Diencephalon (tissue), 1 donor: ENCODE measurements at places on chromosomes 1 and 21. TPM values are rescaled to one million over a fixed set of nuclear protein-coding genes. Genes with fewer than 3 reads are reported as not detected.

GSTM1 gene
- 15.0 TPM for total RNA-seq

ANGPTL1 gene
- 1.8 TPM for total RNA-seq

CA6 gene
- not detected for total RNA-seq

OLFML2B gene
- total RNA-seq: 1.8 TPM
